NB4 (cell line): ENCODE measurements at places on chromosomes 16 and 17.

GRCh38 chr16:80046848-80047247 is 446.3 kb upstream of the MAF start:
- DNase-seq, result no peak

DNA sequence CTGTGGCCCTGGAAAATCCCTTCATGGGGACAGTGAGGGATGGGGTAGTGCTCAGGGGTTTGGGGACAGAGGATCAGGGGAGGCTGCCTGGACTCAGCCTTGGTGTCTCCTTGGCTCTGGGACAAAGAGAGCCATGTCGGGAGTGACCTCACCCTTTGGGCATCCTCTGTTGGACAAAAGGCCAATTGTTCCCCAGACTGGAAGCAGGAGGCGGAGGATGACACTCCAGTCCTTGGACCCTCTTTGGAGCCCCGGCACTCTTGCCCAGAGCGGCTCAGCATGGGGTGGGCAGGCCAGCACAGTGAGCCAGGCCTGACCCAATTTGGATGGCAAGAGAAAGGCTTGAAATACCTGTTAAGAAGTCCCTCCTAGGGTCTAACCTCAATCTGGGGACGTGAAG is 39.4 kb upstream of the PHB1 start:
- no peak for DNase-seq

- no peak for DNase-seq
These were observed 1.1 kb downstream of the GGT6 start for GRCh38 chr17:4559139-4559791.

GRCh38 chr16:74776926-74777325 is 2.3 kb upstream of the FA2H start:
- no peak for DNase-seq

- no peak for DNase-seq
These were observed 287.8 kb upstream of the FOXF1 start for GRCh38 chr16:86222547-86222946.

DNA sequence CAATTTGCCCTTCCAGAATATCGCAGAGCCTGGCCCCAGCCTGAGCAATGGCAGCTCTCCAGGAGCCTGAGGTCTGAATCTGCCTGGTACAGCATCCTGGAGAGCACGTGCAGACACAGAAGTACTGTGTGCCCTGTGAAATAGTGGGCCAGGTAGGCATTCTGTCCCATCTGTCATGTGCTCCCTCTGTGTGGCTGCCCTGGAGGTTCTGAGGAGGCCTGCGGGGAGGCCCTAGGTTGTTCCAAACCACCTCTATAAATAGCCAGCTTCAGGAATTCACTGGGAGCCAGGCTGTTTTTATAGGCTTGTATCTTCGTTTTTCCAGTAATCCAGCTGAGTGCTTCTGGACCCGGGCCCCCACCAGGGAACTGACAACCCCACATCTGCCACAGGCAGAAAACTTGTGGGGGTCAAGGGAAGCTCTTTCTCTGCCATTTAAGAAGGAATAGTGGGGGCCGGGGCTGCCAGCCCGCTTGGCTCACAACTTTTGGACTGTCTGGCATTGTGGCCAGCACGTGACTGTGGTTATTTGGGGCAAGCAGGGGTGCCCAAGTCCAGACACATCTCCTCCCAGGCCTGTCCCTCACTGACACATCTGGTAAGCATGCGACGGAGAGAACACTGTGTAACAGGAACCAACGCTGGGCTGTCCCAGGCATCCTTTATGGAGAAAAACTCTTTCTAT is 356.3 kb upstream of the TNRC6C start:
- DNase-seq, result no peak

GRCh38 chr17:17385491-17385890 is 82.3 kb downstream of the NT5M start:
- DNase-seq, result no peak

DNA sequence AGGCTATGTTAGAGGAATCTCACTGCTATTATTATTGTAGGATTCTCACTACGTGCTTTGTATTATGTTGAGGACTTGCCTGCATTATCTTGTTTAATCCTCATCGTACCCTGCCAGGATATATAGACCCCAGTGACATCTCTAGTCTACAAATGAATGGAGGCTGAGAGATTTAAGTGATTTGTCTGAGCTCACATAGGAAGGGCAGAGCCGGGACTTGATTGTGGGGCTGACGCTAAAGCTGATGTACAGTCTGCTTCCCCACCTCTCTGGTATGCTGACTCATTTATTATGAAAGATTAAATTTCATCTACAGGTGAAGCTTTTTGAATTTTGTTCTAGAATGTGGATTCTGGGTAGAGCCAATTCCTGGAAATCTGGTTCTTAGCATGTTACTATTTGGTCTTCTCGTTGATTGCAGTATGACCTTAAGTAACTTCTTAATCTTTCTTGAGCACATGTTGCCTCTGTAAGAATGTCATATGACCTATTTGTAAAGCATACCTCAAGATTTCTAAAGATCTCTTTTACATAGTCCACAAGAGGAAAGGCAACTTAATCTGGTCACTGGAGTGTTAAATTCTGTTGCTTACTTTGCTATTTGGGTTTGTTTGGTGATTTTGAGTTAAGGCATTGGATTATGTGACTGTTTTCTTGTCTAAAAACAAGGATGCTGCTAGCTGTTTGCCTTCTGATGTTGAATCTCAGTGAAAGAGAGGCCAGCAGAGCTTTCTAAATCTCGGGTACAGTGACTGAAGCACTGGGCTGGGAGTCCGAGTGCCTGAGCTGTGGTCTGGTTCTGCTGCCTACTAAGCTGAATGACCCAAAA is 12.4 kb downstream of the METTL9 start:
- no peak for DNase-seq

DNA sequence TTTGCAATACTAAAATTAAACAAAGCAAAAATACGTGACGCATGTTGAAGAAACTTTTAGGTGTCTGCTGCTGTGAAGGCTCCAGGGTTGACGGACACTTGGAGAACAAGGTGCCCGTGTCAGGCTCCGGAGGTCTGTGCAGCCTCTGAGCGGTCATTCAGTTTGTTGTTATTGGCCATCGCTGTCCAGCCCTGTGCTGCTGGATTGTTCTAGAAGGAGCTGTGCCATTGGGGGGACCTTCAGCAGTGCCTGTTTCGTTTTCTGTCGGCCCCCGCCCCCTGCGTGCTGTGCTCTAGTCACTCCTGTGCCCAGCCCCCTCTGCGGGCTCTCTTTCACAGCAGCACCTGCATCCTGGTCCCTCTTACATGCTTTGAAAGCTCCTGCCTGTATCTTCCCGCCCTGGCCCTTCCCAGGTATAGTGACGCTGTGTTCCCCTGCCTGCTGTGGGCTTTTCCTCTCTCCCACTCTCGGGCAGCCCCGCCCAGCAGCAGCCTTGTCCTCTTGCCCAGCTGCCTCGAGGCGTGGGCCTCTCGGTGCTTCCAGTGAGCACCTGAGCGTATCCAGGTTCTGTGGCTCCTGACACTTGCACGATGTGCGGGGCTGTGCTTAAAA is 50.7 kb downstream of the RNF213 start:
- DNase-seq, result no peak

DNA sequence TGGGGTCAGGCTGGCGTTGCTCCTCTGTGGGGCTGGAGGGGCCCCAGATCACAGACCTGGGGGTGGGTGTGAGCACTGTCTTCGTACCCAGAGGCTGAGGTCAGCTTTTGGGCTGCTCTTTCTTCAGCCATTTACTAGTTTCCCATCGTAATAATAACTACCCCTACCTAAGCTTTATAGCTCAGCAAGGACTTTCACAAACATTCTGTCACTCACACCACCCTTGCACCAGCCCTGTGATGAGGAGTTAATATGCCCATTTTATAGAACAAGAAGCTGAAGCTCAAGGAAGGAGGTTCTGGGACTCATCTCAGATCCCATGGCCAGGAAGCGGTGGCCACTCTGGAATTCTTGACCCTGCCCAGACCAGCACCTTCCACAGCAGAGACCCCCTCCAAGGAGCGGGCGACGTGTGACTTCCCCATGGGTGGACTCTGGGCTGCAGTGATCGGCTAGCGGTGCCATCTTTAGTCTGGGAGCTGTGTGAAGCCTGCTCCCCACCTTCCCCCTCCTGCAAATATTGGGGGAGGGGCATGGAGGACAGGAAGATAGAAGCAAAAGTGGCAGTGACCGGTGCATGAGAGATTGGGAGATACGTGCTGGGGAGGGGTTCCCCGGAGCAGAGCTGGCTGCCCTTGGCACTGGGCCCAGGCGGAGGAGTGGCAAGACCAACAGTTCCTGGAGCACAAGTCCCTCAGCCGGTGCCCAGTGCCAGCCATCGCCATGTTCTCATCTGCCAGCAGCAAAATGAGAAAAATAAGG is 81.8 kb upstream of the TOB1 start:
- DNase-seq, result no peak

DNA sequence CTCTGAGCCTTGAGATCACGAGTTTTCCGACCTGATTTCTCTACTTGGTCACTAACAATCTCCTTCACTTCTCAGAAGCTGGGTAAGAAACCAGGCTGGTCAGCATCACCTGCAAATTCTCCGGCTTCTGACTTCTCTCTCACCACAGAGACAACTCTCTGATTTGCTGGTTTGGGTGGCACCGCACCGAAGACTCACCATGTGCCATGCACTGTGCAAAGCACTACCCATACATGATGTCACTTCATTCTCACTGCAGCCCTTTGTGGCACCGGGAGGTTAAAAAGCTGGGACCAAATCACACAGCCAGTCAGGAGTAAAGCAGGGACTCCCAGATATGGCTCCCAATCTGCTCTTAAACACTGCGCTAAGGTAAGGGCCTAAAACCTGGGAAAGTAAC is 647 bp downstream of the VAC14 start:
- DNase-seq, result no peak

DNA sequence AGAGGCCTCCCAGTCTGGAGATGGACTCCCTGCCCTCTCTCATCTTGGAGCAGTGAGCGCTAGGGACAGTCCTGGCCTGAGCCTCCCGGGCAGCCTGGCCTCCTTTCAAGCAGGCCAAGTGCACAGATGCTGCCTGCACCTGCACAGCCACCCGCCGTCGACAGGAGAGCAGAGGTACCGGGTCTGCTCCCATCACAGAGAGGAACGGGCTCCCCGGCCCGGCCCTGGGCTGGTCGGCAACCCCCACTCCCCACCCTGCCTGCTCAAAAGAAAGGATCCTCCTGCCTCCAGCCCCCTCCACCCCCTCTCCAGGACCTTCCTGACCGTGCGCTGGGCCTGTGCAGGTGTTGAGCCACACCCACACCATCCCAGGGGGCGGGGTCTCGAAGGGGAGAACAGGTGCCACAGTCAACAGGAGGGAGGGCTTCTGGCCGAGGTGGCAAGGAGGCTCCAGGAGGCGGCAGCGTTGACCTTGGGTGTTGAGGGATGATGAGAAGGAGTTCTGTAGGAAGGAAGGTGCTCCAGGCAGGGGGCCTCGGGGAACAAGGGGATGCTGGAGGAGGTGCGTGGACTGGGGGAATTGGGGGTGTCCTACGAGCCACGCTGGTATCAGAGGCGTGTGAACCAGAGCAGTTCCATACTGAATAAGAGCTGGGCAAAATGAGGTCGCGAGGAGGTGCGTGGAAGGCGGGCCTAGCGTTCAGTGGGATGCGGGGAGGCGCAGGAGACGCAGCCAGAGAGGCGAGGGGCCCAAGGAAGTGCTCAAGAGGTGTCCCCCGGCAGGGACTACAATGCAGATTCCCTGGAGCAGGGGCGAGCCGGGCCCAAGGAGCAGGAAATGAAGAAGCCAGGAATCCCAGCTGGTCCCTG is 967 bp upstream of the CDH15 start:
- peak; percentile 36 for DNase-seq

GRCh38 chr17:38324141-38324697 is 19.5 kb downstream of the GPR179 start:
- DNase-seq, result no peak

GRCh38 chr16:62548095-62548494 is 511.9 kb upstream of the CDH8 start:
- no peak for DNase-seq

DNA sequence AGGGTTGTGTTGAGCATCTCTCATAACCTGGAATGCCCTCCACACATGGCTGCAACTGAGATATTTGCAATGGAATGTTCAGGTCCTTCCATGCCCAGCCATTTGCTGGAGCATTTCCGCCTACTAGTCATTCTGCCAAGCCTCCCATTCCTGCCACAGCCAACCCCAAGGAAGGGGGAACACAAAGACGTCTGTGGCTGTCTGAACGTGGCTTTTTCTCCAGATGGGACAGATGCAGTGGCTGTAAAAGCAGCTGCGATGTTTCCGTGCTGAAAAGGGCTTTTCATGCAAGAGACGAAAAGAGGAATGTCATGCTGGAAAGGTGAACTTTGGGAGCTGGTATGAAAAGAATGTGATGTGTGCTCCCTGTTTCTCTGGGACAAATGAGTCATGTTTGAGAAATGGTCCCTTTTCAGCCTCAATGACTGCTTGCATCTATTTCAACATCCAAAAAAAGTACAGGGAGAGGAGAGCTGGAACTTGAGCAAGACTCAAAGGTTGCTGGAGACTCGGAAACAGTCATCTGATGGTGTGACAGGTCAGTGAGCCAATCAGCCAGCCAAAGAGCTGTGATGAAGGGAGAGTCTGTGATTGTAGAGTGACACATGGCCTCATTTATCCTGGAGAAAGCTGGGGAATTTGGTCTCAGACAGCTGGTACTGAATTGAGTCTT is 208.9 kb downstream of the SHISA9 start:
- no peak for DNase-seq

DNA sequence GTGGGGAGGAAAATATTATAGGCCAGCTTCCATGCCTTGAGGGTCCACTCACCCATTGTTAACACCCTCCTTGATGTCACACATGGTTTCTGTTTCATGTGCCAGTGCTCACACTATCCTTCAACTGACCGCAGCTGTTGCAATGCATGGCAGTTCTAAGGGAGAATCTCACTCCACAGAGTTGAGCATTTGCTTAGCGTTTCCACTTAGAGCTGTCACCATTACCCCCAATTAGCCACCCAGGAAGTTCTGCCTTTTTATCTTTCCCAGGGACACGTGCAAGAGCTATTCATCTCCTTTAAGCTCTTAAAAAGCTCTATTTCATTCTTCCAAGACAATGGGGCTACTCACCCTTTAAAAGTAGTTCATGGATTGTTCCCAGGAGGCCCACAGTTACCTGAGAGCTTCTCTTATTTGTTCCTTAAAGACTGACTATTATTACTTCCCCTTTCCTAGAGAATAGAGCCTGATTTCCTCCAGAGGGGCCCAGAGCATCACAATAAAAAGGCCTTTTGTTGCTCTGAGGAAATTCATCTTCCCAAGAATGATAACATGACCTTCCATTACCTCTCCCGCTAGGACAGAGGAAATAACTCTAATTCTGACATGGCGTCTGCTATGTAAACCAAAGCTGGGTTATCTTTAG is 126.8 kb downstream of the CACNG3 start:
- no peak for DNase-seq

DNA sequence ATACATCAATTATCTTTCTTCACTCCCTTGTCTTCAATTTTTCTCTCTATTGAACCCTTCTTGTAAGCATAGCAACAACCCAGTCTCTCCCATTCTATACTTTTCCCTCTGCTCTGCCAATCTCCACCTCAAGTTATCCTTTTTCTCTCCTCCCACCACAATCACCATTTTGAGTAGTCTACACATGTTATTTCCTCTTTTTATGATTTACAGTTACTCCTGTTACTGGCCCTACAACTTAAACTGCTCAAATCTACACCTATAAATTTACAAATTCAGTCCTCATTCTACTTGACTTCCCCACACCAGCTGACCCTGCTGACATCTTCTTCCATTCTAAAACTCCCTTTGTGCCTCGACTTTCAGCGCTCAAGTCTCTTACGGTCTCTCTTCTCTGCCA is 84.6 kb downstream of the SPAG9 start:
- peak; percentile 18 for DNase-seq

- no peak for DNase-seq
These were observed 120.2 kb upstream of the HLF start for GRCh38 chr17:55144518-55144917.
